ENCODE measurements at places on chromosomes 7 and 10.
A peak's percentile ranks its signal among the peaks of the same experiment; 100 is the strongest.

DNA sequence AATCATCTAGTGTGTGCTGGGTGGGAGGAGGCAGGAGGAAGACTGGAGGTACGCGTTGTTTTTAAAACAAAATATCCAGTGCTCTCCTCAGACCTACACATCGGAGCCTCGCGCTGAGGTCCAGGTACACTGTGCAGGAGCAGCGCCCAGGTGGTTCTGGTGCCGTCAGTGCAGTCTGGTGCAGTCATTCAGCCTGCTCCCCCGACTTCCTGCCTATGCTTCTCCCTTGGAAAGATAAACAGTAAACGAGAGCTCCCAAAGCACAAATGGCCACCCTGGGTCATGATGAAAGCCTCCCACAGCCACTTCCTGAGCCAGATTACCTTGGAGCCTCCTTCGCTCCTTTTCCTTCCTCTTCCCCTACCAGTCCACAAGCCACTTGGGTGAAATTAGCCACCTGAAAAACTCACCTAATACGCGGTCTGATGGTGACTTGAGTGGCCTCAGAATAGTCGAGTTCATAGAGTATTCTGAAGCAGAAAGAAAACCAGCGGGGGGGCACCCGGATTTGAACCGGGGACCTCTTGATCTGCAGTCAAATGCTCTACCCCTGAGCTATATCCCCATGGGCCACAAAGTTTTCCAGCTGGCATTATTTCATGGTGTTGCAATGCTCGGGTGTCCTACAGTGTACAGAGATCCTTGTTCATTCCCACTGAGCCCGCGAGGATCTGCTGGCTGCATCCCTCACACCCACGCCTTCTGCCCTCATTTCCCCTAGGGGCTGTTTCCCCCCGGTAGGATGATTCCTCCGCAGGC is 82.5 kb downstream of the ZNF467 start:
- DNase-seq: no peak

- DNase-seq: no peak
Measured at GRCh38 chr7:140564643-140565042, 76.0 kb downstream of the DENND2A start.

GRCh38 chr10:60978287-60979115 is 34.5 kb upstream of the RHOBTB1 start:
- no peak for DNase-seq

- no peak for DNase-seq
Measured at GRCh38 chr7:21585070-21585724, 42.4 kb downstream of the DNAH11 start.

DNA sequence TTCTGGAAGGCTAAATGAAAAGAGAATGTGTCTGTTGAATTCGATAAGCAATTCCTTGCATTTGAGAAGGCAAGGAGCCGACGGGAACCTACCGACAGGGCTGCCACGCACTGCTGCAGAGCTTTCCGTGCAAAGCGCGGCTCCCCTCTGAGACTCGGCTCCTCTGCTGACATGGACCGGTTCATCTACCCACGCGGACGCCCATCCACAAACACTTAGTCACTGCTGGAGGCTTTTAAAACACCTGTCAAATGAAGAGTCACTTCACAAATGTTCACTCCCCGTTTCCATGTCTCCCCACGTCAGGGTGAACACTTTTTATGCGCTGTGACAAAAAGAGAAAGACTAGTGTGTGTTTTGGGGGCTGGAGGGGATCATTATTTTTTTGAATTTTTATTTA is 32.0 kb downstream of the AMZ1 start:
- DNase-seq: no peak

DNA sequence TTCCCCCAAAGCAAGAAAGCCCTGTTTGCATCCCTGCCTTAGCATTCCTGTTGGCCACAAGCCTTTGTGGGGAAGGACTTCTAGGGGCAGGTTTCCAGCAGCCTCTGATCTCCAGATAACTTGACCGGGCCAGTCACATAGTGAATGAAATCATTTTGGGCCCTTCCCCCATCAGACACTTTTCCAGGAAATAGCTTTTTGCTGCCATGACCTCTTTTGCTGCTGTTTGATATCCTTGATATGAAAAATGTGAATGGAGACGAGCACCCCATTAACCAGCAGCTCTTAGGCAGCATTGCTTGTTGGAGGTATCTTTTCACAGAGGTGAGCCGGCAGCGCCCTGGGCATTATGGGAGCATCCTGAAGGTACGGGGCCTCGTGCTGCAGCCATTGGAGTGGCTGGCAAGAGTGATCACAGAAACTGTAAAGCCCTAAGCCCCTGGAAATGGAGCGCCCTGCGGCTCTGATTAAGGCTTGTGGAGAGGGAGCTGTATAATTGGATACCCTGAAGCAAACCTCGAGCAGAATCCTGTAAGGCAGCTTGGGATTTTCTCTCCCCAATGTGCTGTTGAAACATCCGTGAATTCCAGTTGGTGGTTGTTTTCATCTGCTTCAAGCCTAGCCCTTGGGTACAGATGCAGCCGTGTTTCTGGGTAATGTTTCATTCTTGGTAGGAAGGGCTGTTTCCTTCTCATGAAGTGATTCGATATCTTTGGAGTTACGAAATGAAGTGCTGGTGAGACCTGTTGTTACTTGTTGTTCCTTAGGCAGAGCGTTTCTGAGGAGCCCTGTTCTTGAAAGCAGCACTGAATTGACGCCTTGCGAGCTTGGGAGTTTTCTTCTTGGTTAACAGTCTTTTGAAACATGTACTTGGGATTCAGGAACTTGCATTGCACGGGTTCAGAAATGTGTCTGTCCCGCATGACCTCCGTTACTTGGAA is 179.0 kb downstream of the PTEN start:
- no peak for DNase-seq

DNA sequence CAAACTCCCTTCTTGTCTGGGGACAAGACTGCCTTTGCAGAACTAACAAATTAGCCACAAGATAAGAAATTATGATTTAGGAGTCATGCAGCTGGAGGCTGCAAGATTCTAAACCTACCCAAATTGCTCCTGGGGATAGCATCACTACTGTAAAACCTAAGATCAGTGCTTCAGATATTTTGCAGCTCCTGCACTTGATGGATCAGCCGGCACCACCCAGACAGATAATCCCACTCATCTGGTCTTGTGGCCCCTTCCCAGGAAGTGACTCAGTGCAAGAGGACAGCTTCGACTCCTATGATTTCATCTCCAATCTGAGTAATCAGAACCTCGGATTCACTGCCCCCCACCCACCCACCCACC is 181.9 kb downstream of the AKR1D1 start:
- no peak for DNase-seq

DNA sequence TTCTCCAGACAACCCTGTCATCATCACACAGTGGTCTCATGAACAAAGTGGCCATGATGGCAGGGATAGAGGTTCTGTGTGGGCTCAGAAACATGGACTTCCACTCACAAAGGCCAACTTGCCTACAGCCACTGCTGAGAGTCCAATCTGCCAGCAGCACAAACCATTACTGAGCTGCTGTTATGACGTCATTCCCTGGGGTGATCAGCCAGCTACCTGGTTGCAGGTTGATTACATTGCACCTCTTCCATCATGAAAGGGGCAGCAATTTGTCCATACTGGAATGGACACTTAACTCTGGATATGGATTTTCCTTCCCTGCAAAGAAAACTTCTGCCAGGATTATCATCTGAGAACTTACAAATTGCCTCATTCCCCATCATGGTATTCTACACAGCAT is 1275.9 kb downstream of the TYW1 start:
- no peak for DNase-seq

DNA sequence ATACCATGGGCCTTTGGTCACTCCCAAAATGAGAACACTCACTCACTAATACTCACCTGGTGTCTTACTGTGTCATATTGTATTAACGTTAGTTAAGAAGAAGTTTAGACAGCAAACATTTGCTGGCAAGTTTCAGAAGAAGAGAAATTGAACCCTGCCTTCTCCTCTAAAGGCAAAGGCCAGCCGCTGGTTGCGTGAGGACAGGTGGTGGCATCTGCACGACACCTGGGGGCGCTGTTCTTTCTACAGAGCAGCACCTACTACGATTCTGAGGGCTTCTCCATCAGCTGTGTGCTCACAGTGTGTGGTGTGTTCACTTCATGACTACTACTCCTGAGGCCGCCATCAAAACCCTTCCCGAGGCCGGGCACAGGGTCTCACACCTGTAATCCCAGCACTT is 17.9 kb upstream of the CLEC2L start:
- DNase-seq: no peak

GRCh38 chr7:104950754-104951153 is 63.3 kb upstream of the KMT2E start:
- no peak for DNase-seq

- no peak for DNase-seq
Measured at GRCh38 chr10:116915340-116915739, 66.0 kb downstream of the ENO4 start.

DNA sequence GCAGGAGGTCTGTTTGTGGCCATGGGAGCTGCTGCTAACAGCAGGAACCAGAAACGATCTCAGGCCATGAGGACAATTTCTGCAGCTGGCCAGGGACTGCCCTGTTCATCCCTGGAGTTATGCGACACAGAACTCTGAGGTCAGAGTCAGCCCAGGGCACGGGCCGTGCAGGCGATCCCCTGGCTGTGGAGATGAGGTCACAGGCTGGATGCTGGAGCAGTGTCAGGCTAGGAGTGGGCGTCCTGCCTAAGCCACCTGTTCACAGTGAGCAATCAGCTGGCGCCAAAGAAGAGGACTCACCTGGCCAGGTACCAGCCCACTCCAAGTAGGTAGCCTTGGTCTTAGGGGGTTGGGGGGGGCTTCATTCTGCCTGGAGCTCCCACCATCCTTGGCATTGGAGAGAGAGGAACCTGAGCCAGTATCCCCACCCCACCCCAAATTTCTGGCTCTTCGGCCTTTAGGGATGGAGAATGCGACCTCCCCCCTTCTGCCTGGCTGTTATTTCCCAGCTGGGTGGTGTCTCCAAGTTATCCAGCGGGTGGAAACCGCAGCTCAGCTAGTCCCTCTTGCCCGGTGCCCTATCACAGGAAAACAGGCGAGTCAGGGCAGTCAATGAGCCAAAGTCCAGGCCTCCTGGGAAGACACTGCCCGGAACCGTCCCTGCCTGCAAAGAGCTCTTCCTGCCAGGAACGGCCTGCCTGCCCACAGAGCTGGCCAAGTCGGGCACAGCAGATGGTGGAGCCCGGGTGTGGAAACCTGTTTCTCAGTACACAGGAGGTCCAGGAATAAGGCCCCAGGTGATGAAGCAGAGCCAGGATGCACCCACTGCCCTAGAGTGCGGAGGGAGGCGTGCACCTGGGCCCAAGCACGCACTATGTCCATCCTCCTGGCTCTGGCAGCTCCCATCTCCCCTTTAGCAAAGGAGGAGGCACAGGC is 1.8 kb upstream of the TTYH3 start:
- peak; percentile 77 for DNase-seq

DNA sequence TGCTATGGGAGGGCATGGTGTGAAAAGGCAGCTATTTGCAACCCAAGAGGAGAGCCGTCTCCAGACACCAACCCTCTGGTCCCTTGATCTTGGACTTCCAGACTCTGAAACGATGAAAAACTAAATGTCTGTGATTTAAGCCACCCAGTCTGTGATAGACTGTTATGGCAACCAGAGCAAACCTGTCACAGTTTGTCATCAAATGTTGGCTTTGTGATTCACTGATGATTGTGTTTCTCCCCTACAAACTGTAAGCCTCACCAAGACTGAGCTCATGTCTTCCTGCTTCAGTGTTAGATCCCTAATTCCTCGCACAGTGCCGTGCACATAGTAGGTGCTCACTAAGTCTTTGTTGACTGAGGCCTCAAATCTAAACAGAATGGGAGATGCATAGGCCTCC is 224.6 kb upstream of the PITRM1 start:
- no peak for DNase-seq

- no peak for DNase-seq
Measured at GRCh38 chr10:125006188-125006680, 64.3 kb downstream of the ZRANB1 start.

- DNase-seq: no peak
Measured at GRCh38 chr7:105367458-105367857, 21.3 kb downstream of the SRPK2 start.

- no peak for DNase-seq
Measured at GRCh38 chr7:156504687-156505545, 135.7 kb upstream of the RNF32 start.

- no peak for DNase-seq
Measured at GRCh38 chr7:155959894-155960293, 147.6 kb upstream of the SHH start.

GRCh38 chr7:153939177-153939576 is 113.0 kb upstream of the DPP6 start:
- DNase-seq: no peak

- no peak for DNase-seq
Measured at GRCh38 chr7:3657206-3657605, 356.2 kb downstream of the SDK1 start.

DNA sequence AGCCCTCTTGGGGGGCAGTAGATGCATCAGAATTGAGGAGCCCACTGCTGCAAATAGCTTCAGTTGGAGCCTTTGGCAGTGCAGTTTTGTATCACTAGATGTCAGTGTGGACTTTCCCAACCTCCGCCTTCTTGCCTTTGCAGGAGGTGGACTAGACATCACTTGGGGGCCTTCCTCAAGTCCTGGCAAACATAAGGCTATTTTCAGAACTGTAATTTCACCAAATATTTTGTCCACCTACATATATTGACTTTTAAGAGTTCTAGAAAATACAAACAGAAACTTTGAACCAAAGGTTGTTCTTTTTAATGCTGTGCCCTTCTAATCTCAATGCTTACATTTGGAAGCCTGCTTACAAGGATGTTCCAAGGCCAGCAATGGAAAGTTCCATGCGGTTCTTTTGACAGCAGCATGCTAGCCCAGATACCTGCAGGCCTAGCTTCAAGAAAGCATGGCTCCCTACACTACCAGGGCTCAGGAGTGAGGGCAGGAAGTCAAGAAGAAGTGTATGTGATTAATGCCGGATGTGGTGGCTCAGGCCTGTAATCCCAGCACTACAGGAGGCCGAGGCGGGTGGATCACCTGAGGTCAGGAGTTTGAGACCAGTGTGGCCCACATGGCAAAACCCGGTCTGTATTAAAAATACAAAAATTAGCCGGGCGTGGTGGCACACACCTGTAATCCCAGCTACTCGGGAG is 8.0 kb upstream of the ZNRF2 start:
- DNase-seq: no peak

DNA sequence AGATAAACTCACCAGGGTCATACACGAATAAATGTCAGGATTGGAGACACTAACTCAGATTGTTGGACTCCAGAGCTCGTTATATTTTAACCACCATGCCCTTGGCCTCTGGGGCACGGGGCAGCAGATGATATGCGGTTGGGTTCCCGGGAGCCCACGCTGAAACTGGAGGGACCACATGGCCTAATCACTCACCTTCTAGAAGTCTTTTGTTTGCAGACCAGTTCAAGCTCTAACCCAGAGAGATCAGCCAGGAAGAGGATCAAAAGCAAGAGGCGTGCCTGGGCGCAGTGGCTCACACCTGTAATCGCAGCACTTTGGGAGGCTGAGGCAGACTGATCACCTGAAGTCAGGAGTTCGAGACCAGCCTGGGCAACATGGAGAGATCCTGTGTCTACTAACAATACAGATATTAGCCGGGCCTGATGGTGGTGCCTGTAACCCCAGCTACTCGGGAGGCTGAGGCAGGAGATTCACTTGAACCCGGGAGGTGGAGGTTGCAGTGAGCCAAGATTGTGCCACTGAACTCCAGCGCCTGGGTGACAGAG is 42.6 kb upstream of the ECHDC3 start:
- DNase-seq: no peak

GRCh38 chr10:36716291-36716690 is 409.1 kb upstream of the ANKRD30A start:
- no peak for DNase-seq
